SK-N-SH treated with all-trans-retinoic acid at 6 μM for 48 hours (cell line): ENCODE measurements at places on chromosomes 4 and X.

DNA sequence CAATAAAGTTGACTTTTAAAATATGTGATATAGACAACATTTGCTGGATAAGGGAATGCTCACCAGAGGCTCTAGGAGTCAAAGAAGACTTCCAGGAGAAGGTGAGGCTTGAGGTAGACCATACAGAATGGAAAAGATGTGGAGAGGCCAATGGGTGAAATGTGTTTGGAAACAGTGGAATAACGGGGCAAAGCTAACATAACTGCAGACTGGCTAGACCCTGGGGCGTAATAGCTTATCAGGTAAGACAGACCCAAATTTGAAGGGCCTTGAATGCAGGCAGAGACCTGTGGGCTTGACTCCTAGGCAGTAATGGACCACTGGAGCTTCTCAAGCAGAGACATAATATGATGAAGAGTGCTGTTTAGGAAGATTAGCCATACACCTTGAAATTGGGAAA lies 25.4 kb downstream of the GPC3 start:
- no peak for ATAC-seq

DNA sequence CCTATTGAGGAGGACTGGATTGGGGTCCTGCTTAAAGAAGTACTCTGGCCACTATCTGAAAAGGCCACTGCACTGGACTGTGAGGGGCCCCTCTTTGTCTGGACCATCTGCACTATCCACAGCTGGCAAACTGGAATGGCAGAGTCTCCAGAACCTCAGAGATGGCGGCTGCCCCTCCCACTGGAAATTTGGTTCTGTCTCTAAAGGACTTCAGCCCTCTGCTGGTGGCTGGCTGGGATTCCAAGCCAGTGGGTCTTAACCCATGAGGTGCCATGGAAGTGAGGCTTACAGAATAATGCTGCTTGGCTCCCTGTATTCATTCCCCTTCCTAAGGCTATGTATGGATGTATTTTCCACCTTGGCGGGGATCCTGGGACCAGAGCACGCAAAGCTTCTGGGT lies 41.6 kb upstream of the CYLC1 start:
- no peak for ATAC-seq

DNA sequence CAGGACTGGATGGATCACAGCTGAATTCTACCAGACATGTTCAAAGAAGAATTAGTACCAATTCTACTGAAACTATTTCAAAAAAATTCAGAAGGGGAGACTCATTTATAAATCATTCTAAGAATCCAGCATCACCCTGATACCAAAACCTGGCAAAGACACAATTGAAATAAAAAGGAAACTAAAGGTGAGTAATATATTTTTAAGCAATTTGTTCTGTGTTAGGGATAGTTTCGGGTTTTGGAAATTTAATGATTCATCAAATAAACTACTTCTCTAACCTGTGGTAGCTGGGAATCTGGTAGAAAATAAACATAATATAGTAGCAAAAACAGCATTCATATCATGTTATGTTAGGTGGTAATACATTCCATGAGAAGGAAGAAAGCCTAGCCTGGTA lies 662.2 kb upstream of the BOD1L1 start:
- ATAC-seq, result no peak

GRCh38 chr4:139603576-139604410 lies 47.8 kb upstream of the SETD7 start:
- peak; percentile 84 for ATAC-seq

DNA sequence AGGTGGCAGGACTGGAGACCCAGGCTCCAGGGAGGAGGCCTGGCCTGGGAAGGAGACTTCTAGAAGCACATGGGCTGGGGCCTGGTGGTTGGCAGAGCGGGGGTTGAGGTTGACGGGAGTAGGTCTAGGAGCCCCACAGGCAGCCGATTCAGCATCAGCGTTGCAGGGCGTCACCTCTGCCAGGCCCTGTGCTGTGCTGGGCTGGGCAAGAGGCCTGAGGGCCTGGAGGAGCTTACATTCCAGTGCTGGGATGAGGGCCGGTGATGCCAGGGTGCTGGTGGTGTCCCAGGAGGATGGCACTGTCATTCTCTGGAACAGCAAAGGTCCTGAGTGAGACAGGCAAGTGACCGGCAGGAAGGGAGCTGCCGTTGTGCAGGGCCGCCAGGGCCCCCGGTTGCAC lies 76.6 kb downstream of the SORCS2 start:
- ATAC-seq, result no peak

- ATAC-seq, result no peak
Measured at GRCh38 chr4:146342600-146343192, 128.4 kb downstream of the REELD1 start.
